ENCODE measurements at places on chromosomes 7 and 10.

GRCh38 chr10:68223535-68224165, 8.3 kb downstream of the ATOH7 start:
- no peak for DNase-seq

GRCh38 chr7:17706275-17706674, 234.0 kb downstream of the SNX13 start:
- no peak for DNase-seq

DNA sequence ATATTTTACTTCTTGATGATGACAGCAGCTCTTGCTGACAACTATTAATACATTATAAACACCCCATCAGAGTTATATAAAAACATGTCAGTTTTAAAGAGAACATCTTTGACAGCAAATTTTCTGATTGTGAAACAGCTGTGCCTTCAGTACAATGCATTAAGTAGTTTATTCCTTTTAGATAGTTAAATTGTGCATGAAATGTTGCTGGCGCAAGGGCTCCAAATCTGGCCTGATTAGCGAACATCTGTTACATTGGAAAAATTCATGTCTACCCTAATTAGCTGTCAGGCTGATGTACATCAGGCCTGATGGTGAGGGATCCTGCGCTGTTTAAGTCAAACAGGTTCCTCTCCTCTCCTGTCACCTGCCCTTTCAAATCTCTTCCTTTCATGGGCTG, 171.9 kb upstream of the SP8 start:
- DNase-seq: no peak

DNA sequence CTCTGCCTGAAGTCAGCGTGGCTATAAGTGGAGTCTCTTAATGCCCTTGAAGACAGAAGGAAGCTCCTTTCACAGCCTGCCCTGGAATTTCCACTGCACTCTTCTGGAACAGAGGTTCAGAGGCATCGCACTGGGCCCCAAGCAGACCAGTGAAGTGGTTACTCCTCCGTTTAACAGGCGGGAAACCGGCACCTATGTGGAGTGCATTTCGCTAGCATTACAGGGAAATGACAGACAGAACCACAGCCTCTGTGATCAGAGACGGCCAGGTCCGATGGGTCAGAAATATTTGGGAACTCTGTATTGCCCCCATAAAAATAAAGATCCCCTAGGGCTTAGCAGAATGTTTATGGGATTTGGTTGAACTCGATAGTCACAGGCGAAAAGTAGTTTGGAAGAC, 406.9 kb upstream of the PRKCQ start:
- no peak for DNase-seq

- DNase-seq: no peak
These were observed 111.2 kb downstream of the EEPD1 start for GRCh38 chr7:36264123-36264801.

- DNase-seq: no peak
These were observed 19.7 kb downstream of the TRUB1 start for GRCh38 chr10:114957673-114958072.

GRCh38 chr10:107800061-107800460, 635.6 kb upstream of the SORCS1 start:
- DNase-seq: no peak

- no peak for DNase-seq
These were observed 31.9 kb upstream of the INSYN2A start for GRCh38 chr10:127228195-127228787.

DNA sequence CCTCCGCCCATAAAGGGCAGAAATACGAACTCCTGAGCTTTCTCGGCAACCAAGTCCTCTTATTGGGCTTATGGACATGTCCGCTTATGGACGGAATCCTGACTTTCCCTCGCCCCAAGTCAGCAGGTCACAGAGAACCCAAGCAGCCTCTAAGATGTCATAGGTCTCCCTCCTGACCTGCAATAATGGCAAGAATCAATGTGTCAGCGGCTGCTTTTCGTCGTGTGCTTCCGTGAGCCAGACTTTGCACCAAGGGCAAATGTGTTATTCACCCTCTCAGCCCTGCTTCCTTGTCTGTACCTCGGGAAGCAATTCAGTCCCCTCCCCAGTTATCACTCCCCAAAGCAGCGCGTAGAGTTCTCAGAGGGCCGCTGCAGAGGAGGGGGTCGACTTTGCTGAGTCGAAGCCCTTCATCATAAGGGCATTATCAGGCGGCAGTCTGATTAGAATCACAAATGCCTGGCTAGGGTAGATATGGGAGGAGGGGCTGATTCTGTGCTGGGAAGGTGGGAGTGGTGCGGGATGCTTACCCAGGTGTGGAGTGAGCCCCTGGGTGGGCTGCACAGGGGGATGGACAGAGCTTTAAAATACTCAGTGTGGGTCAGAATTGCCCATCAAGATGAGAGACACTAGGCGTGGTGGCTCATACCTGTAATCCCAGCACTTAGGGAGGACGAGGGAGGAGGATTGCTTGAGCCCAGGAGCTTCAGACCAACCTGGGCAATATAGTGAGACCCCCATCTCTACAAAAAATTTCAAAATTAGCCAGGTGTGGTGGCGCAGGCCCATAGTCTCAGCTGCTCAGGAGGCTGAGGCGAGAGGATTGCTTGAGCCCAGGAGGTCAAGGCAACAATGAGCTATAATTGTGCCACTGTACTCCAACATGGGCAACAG, 36.0 kb downstream of the COL26A1 start:
- DNase-seq: no peak

GRCh38 chr10:83816942-83817341, 322.4 kb upstream of the GHITM start:
- DNase-seq: no peak

DNA sequence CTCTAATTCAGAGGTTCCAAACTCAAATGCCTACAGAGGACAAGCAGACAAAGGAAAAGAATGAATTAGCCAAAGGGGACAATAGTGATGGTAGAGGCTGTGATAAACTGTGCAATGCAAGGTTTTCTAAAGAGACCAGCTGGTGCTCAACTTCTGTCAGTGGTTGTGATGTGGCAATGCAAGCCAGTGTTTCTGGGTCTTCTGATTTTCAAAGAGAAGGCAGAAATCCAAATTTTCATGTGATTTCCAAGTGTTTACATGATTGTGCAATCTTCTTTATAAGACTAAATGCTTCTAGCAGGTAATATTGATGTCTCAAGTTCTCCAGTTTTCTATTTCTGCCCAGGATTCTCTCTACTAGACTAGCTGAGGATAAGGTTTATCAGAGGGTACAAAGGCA, 135.9 kb downstream of the PCDH15 start:
- no peak for DNase-seq

DNA sequence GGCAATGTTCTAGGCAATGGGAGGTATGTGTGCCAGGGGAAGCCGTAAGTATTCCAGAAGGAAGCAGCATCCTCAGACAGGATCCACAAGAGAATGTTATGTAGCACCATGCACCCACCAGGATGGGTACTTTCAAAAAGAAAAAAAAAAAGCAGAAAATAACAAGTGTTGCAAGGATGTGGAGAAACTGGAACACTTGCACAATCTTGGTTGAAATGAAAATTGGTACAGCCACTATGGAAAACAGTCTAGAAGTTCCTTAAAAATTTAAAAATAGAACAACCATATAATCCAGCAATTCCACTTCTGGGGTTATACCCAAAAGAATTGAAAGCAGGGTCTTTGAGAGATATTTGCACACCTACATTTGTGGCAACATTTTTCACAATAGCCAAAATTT, 20.2 kb downstream of the C10orf71 start:
- no peak for DNase-seq

- no peak for DNase-seq
These were observed 30.6 kb downstream of the TMEM243 start for GRCh38 chr7:87188930-87189329.

DNA sequence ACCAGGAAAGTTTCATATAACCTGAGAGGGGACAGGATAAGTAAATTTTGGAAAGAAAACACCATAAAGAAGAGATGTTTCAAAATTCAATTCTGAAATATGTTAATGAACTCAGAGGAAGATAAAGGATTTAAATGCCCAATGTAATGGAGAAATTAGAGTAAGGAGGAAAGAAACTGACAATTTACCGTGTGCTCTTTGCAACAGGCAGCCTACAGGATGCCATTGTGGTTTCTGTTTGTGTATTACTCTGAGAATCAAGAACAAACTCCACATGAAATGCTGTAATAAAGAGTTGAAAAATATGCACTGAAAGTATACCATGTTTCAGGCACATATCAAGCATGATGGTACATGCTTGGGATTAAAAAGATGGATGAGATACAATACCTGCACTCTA, 44.8 kb upstream of the GLCCI1 start:
- no peak for DNase-seq

DNA sequence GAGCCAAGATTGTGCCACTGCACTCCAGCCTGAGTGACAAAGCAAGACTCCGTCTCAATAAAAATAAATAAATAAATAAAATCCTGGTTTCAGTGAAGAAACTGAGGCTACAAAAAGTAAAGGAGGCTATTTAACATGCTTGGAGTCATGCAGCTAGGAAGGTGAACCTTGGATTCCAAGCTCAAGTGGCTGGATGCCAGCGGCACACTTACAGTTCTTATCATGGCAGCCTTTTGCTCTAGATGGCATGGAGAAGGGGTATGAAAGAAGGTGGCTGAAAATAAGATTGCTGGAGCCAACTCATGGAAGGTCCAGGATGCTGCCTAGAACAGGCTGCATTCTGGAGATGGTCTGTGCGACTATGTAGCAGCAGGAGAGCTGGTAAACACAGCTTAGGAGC, 170.0 kb downstream of the SLC25A13 start:
- DNase-seq: no peak

- DNase-seq: no peak
These were observed 257.7 kb upstream of the GLI3 start for GRCh38 chr7:42494736-42495135.

DNA sequence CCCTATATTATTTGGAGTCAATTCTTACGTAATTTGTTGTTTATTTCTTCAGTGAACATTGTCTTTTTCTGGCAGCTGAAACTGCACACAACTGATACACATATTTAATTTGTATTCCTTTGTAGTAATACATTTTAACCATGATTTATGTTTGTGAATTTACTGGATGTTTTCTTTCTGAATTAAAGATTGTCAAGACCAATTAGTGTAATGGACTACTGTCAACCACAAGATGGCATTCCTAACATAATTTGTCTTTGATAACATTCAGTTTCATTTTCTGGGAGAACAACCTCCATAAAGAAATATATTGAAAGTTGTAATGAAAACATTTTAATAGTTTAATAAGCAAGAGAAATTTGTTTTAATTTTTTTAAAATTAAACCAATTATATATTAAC, 10.1 kb downstream of the THNSL1 start:
- no peak for DNase-seq

GRCh38 chr10:61842755-61843497, 58.6 kb upstream of the ARID5B start:
- no peak for DNase-seq

GRCh38 chr10:74949034-74949832, 122.8 kb downstream of the KAT6B start:
- DNase-seq: no peak

DNA sequence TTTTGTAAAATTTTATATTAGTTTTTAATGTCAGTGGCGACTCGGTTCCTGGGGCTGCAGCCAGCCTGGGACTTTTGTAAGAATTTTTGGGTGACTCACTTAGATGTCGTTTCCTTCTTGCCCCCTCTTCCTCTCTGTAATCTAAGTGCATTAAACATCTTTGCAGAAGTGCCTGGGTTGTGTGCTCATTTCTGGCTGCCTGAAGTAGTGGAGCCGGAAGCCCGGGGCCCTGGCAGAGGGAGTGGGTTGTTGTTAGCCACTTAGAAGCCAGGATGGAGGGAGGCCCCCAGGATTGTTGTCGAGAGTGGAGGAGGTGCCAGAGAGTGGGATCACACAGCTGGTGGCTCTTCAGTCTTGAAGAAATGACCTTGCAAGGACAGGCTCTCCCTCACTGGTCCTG, 11.0 kb upstream of the TRIM8 start:
- DNase-seq: no peak

- no peak for DNase-seq
These were observed 57.2 kb downstream of the SUGCT start for GRCh38 chr7:40192036-40192435.

DNA sequence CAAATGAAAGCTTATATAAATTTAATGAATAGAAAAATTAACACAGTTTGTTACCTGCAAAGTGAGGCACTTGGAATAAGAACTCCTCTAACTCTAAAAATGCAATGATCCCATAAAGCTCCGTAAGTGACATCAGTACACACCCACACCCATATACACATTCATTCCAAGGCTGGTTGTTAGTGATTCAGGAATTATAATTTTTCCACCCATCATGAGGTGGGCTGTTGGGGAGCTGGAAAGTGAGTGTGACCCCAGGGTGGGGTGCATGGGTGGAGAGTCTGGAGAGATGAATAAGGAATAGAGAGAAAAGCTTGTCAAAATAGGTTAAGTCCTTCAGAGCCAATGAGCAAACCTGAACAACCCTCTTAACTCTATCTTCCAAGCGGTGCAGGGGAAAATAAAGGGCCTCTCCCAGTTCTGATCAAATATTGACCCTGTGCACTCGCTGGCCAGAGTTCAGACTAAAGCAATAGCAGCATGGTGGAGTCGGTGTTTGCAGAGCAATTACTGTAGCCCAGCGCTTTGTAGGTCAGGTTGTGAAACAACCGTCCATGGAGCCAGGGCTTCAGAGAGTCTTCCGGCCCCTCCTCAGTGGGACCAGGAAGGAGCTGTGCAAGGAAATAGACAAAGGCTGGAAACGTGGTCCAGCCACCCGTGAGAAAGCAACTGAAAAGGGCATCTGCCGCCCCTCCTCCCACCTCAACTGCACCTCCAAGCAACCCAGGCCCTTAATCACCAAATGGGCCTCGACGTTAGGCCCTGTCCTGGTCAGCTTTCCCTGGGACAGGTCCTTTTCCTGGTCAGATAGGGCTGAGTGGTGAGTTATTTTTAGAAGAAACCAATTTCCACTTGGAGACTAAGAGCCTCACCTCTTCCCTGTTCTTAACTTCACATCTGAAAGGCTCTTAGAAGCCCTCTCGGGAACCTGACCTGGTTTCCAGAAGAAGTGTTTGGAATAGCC, 61.2 kb downstream of the SH3PXD2A start:
- no peak for DNase-seq

- DNase-seq: no peak
These were observed 522.9 kb downstream of the PARD3 start for GRCh38 chr10:34292194-34292565.

- DNase-seq: no peak
These were observed 87.8 kb upstream of the LRRTM3 start for GRCh38 chr10:66837990-66838389.

GRCh38 chr10:110540031-110540430, 27.5 kb upstream of the SMC3 start:
- no peak for DNase-seq

GRCh38 chr7:103710247-103710646, 264.2 kb upstream of the SLC26A5 start:
- no peak for DNase-seq

GRCh38 chr7:18128846-18129245, 101.2 kb upstream of the PRPS1L1 start:
- no peak for DNase-seq

- no peak for DNase-seq
These were observed 208.6 kb downstream of the PTPRN2 start for GRCh38 chr7:158378978-158379377.

GRCh38 chr10:66799474-66799873, 126.4 kb upstream of the LRRTM3 start:
- DNase-seq: no peak

GRCh38 chr7:28174901-28175661, 5.5 kb downstream of the JAZF1 start:
- no peak for DNase-seq

- no peak for DNase-seq
These were observed 21.3 kb upstream of the ZMIZ2 start for GRCh38 chr7:44727158-44727936.

GRCh38 chr7:104967595-104967994, 46.4 kb upstream of the KMT2E start:
- DNase-seq: no peak

All from activated CD4-positive, alpha-beta T cell treated with anti-CD3 and anti-CD28 coated beads for 1 hour (primary cell).